ENCODE measurements at places on chromosomes 3 and 15.

- DNase-seq: no peak
Observed at GRCh38 chr3:50203113-50203808, 1.8 kb upstream of the SLC38A3 start.

DNA sequence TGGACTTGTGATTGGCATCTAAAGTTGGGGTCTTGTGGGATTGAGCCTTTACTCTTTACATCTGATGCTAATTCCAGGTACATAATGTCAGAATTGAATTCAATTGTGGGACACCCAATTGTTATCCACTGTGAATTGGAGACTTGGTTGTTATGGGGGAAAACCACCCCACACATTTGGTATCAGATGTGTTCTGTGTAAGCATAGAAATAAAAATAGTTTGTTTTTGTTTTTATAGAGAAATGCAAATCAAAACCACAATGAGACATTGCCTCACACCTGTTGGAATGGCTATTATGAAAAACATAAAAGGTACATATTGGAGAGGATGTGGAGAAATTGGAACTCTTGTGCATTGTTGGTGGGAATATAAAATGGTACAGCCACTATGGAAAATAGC, 58.5 kb downstream of the CPA3 start:
- DNase-seq: no peak

DNA sequence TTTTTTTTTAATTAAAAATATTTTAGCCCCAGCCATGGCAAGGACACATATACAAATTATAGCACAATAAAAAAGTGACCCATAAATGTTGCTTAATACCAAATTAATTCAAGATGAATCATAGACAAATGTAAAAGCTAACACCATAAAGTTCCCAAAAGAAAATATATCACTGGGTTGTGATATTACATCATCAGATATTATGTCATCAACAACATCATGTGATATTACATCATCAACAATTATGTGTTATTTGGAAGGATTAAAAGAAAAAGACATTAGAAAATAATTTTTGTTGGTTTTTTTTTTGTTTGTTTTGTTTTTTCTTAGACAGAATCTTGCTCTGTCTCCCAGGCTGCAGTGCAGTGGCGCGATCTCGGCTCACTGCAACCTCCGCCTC, 34.5 kb upstream of the ABHD10 start:
- DNase-seq: no peak

GRCh38 chr15:57732526-57733331, 26.2 kb downstream of the POLR2M start:
- DNase-seq: peak; percentile 1

GRCh38 chr3:125428216-125428830, 53.2 kb upstream of the ZNF148 start:
- DNase-seq: no peak

DNA sequence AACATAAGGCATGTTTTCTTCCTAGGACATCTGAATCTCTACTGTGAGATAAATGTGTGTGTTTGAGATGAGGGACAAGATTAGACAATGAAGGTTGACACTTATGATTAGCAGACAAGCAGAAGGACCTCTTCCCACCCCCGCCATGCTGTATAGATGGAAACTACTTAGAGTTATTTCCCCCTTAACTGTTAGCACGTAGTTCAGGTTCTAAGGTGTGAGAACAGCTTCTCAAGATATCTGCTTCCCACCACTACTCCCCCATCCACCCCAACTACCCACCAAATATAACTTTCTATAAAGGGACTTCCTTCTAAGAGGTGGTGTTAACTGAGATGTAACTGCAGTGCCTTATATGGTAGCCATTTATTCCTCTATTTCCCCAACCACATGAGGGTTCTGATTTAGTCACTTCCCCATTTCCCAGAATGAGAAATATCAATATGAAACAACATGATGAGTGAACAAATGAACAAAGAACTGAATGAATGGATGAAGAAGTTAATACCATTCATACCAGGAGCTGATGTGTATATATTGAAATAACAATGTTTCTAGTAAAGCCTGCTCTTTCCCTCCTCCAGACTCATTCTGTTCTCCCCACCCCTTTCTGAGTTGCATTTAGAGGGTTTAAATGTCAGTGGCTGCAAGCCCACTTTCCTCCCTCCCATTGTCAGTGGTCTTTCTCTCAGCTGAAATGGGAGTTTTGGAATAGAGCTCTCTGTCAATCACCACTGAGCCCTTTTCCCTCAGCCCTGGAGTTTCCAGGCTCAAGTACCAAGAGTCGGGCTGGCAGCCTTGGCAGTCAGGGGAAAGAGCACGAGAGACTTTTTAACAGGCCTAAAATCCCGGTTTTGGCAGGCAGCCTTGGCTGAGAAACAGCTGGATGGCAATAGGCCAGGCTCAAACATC, 7.7 kb upstream of the RFTN1 start:
- no peak for DNase-seq

DNA sequence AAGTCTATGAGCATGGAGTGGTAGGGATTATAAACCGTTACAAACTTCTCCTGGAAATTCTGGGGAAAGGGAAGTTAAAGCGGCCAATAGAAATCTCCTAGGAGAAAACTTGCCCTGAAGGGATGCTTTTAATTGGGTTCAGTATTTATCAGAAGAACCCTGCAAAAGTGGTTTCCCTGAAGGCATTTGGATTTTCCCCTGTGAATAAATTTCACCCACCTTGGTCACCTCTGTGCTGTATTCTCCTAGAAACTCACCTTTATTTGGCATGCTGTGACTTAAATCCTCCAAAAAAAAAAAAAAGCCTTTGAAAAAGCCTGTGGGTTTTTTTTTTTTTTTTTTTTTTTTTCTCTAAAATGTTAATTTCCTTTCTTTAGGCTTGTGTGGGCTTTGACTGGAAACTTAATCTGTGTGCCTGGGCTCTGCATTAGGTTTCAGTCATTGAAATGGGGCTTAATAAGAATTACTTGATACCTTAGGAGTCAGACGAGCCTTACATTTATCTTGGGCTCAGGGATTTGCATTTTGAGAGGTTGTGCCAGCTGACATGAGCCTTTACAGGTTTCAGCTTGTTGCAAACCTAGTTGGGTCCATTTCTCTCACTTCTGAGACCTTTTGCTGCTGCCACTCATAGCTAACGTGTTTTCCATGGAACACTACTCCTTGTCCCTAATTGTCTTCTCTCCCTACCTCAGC, 22.0 kb downstream of the TGFBR2 start:
- DNase-seq: no peak

- DNase-seq: no peak
Observed at GRCh38 chr3:77693147-77693546, 653.2 kb downstream of the ROBO2 start.

- no peak for DNase-seq
Observed at GRCh38 chr15:75841626-75842025, 1.6 kb upstream of the UBE2Q2 start.

DNA sequence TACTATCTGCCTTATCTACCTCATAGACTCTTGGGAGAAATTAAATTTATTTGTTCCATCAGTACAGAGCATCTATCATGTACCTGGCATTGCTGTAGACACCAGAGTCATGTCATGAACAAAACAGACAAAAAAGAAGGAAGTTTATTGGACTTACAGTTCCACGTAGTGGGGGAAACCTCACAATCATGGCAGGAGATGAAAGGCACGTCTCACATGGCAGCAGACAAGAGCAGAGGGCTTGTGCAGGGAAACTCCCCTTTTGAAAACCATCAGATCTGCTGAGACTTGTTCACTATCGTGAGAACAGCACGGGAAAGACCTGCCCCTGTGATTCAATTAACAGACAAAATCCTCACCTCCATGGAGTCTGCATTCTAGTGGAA, 25.6 kb upstream of the ACAP2 start:
- DNase-seq: no peak

GRCh38 chr3:132457286-132457685, 40.0 kb downstream of the DNAJC13 start:
- no peak for DNase-seq

- DNase-seq: no peak
Observed at GRCh38 chr3:183920416-183920815, 35.7 kb upstream of the PARL start.

DNA sequence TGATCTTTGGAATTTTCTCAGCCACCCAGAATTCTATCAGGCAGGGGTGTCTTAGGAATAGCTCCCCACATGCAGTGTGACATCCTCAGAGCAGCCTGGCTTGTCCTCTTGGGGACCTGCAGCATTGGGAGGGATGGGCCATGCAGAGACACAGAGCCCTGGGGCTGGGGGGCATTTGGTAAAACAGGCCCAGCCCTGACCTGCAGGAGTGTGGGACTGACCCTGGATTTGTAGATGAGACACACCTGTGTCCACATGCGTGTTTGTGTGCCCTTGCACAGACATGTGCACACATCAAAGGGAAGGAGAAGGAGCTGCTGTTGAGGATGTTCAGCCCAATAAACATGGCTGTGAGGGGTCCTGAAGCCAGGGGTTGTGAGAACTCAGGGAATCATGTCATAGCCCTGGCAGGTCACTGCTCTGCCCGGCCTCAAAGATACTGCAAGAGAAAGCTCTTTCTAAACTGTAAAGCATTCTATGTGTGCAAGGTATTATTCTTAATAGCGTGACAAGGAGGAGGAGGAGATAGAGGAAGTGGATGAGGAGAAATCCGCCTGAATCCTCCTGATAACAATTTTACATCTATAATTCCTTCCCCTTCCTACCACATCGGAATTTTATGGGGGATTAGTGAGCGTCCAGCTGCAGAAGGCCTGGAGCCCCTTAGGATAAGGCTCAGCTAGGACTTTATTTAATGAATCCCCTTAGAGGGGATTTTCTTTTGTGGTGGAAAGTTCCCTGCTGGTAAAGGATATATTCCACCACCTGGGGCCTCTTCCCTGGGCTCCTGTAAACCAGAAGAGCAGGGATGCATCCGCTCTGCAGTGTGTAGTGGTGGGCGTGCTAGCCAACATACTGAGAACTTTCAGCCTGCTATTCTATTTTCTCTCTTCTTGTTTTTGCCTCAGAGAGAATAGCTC, 245.5 kb downstream of the EPHB1 start:
- no peak for DNase-seq

DNA sequence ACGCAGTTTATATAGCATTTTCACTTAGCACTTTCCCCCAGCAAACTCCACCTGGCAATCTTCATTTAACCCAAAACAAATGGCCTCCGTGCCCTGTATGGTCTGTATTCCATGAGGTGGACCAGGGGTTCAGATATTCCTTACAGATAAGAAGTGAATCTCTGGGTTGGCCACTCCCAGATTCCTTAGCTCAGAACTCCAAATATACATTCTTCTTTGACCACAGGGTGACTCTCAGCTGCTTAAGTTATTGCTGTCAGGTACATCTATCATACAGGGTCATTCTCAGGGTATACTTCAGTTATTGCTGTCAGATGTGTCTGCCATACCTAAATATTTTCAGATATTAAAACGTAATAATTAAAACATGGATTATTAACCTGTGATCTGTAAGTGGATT, 229.8 kb downstream of the TBL1XR1 start:
- DNase-seq: no peak

DNA sequence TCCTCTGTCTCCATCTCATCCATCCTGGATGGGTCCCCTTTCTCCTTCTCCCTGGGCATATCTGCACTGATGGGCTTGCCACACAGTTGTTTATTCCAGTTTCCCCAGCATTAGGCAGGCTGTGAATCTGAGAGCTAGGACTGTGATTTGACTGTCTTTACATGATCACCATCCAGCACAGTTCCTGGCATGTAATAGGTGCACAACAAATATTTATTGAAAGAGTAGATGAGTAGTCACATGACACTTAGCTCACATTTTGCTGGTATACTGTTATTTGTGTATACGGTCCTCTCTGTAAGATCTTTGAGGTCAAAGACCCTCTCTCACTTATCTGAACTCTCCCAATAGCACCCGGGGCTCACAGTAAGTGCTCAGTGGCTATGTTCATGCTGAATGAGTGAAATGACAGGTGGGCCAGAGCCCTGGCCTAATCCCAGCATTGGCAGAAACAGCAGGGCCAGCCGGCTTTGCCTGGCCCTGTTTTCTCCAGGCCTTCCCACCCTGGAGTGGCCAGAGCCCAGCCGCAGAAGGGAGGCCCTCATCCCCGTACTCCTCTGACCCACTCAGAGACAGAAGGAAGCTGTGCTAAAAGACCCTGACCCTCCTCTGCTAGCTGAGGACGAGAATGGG, 16.2 kb upstream of the BAHD1 start:
- DNase-seq: no peak

- DNase-seq: no peak
Observed at GRCh38 chr3:189167027-189167766, 4.6 kb upstream of the TPRG1 start.

DNA sequence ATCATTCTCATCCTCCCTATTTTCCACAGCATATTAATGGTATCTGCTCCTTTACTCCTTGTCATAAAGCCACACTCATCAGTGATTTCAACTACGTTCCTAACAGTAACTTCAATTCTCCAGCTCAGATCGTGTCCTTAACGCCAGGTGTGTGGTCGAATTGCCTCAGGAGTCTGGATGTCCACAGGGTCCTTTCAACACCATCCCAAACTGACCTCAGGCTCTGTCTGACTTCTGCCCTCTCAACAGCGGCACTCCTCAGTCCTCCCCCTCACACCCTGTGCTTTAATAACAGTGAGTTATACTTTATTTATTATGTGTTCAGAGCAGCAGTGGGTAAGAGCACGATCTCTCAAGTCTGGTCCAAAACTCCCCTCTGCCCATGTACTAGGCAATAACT, 42.4 kb downstream of the ST3GAL6 start:
- no peak for DNase-seq

GRCh38 chr3:149475451-149476060, 1.1 kb downstream of the TM4SF4 start:
- no peak for DNase-seq

DNA sequence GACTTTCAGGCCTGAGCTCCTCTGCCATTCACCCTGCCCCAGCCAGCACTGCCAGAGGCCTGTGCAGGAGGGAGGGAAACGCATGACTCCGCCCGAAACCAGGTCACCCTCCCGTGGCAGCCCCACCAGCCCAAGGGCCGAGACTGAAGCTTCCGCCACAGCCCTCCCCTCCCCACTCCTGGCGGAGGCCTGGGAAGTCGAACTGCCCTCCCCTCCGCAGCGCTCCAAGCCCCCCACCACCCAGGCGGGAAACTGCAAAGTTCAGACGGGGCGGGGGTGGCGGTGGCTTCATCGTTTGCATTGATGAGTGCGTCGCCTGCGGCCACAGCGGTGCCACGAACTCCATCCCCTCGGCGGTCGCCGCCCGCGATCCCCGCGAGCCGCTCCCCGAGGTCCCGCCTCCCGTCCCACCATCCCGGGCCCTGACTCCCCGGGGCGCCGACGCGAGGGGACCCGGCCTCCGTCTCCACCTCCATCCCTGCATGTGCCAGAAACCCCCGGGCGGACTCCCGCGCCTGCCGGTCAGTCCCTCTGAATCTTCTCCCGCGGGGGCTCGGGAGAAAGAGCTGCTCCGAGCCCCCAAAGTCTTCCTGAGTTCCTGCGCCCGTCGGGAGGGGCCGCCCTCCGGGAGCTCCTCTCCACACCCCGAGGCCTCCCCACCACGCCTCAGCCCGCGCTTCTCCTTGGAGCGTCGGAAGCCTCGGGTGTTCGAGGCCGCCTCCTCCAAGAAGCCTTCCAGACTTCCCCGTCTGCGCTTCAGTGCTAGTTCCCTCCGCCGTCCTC, 698 bp downstream of the MELTF start:
- no peak for DNase-seq
